CD4-positive, alpha-beta memory T cell (primary cell): ENCODE measurements at places on chromosomes 4 and X. TPM values are rescaled to one million over a fixed set of nuclear protein-coding genes. Genes with fewer than 3 reads are reported as not detected.

Gene TNMD
- not detected for total RNA-seq

Gene PDZD4
- 5.0 TPM for total RNA-seq

Gene OPHN1
- total RNA-seq = 0.23 TPM

Gene SNCA
- 1.4 TPM for total RNA-seq

Gene ABLIM2
- 7.9 TPM for total RNA-seq

Gene RBM46
- not detected for total RNA-seq

Gene SPANXC
- total RNA-seq = not detected

Gene AREG
- total RNA-seq = 0.44 TPM

Gene IQCM
- total RNA-seq = not detected

Gene STK32B
- total RNA-seq = not detected
